ENCODE measurements at places on chromosomes 7 and 10.

DNA sequence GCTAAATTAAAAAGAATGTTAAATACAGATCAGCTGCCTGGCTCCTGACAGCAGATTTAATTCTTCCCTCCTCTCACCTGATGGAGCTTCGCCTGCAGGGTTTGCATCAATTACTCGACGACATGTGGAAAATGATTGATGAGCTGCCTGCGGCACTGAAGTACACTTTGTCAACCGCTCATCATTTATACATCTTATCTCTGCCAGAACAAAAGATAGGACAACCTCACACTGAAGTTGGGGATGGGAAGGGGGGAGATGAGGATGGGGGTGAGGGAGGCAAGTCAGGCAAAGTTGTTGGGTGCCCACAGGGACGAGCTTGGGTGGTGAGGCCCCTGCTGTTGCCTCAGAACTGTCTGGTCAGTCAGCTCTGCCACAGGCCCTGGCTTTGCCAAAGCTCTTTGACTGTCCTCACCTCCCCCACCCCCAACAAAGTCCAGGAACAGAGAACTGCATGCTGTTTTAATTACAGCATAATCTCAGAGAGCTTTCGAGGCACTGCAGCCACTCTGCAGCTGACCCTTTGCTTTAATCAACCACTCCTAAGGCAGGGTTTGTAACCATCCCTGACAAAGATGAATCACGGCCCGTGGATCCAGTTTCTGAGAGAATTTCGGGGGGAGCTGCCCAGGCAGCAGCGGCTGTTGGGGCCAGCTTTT is 702.3 kb downstream of the LRMDA start:
- DNase-seq: no peak

DNA sequence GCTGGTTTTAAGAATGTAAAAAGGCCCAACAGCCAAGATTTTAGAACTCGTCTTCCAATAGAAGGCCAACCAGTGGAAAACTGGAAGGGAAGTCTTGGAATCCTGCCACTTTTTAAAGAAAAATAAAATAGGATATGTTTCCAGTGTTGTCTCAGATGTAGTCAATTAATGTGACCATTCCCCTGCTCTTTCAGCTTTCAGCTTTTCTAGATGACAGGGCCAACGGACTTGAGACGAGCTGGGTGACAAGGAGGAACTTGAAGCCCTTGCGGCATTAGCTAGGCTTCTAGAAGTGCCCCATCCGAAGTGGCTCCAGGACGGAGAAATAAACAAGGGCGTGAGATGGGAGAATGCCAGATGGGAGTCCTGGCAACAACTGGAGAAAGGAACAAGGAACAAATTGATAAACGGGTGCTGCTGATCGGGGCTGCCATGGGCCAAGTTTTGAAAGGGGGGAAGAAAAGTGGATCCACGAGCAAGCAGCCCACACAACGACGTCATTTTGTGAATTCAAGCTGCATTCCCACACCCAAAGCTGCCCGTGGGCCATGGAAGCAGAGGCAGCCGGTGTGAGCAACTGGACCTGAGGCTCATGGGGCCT is 42.3 kb downstream of the CTBP2 start:
- peak; percentile 44 for DNase-seq

- no peak for DNase-seq
Measured at GRCh38 chr7:74288034-74288881, 949 bp upstream of the CLIP2 start.

- no peak for DNase-seq
Measured at GRCh38 chr10:49115015-49115795, at the start of gene VSTM4. Gene VSTM4 (minus strand): TSS chr10:49115522. CDS start chr10:49115485, 37 bp downstream.

DNA sequence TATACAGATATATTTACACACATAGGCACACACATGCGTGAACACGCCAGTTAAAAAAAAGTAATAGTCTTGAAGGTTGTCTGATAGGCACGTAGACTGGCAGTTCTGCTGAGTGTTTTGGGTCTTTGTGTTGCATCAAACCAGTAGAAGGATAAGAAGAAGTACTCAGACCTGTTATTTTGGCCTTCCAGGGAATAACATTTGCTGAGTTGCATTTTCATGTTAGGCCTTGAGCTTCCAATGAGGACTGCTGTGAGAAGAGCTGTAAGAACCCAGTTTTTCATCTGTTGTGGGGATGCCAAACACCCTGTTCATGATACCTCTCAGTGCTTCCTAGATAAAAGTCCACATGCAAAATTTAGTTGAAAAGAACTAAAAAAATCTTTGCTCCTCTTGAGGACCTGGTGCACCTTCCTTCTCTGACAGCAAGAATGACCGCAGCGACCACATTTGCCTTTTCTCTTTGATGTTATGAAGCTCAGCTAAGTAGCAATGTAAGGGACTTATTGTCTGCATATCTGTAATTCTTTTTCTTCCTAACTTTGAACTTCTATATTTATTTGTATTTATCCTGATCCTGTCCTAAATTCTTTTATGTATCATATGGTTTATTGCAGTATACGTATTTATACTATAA is 27.2 kb downstream of the HIPK2 start:
- DNase-seq: no peak

- no peak for DNase-seq
Measured at GRCh38 chr10:23073527-23073926, 21.9 kb upstream of the MSRB2 start.

- DNase-seq: no peak
Measured at GRCh38 chr7:1567896-1568510, 1.8 kb downstream of the PSMG3 start.

GRCh38 chr7:45653209-45653907 is 79.2 kb downstream of the ADCY1 start:
- no peak for DNase-seq

DNA sequence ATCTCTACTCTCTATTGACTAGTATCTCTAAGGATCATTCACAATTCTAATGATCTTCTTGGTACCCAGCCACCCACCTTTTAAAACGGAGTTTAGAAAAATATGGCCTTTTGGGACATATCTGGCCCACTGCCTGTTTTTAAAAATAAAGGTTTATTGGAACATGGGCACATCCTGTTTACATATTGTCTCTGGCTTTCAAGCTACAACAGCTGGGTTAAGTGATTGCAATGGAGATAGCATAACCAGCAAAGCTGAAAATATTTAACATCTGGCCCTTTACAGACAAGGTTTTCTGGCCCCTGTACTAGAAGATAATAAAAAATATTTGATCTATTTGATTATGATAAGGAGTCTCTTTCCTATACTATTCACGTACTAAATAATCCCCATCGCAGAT is 232.4 kb upstream of the RHOBTB1 start:
- no peak for DNase-seq

- no peak for DNase-seq
Measured at GRCh38 chr7:12231097-12231496, 20.0 kb downstream of the TMEM106B start.

DNA sequence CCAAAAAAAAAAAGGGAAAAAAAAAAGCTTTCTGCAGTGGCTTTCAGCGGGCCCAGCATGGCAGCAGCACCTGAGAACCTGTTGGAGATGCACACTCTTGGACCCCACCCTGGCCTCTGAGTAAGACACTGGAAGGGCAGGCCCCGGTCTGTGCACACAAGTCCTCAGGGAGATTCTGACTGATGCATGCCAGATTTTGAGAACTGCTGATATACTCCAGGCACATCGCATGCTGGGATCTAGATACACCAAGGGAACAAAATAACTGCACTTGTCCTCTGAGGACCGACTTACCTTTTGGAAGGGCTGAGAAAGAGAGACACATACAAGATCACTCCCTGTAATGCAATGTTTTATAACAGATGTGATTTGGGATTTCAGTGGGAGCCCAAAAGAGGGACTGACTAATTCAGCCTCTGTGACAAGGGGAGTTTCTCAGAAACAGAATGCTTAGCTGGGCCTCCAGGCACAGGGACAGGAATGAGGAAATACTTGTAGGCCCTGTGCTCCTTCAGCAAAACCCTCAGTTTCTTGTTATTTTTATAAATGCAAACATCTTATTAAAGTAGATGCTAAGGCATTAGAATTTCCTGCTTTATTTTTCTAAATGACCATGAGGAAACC is 8.2 kb downstream of the EGFR start:
- no peak for DNase-seq

- no peak for DNase-seq
Measured at GRCh38 chr10:111999205-111999914, 184.2 kb downstream of the GPAM start.

- no peak for DNase-seq
Measured at GRCh38 chr7:77498659-77499379, 38.3 kb upstream of the PTPN12 start.

GRCh38 chr10:101725296-101726114 is 30.5 kb upstream of the FBXW4 start:
- DNase-seq: no peak

DNA sequence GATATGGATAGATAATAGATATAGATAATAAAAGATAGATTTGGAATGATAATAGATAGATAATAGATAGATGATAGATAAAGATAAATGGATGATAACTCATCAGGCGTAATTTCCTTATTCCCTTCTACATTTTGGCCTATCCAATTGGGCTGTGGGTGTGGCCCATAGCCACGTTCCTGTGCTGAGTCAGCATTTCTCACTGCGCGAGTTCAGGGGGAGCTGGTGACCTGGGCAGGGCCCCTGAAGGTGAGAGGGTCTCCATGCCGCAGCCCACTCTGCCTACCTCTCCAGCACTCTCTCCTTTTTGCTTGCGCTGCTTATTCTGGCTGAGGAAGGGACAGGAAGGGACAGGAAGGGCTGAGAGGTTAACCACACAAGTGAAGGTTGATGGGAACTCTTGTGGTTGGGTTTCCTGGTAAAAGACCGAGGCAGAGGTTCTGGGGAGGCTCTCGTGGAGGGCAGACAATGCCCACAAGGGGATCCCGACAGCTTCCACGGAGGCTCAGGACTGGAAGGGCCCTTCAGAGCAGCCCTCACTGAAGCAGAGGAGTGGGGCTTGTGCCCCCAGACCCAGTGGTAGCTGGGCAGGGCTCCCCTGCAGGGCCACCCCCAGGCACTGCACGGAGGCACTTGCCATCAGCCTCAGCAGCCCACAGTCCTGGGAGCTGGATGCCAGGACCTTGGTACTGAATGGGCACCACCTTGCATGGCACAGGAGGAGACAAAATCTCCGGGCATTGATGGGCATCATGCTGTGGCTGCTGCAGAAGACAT is 247.3 kb upstream of the PITRM1 start:
- DNase-seq: no peak

DNA sequence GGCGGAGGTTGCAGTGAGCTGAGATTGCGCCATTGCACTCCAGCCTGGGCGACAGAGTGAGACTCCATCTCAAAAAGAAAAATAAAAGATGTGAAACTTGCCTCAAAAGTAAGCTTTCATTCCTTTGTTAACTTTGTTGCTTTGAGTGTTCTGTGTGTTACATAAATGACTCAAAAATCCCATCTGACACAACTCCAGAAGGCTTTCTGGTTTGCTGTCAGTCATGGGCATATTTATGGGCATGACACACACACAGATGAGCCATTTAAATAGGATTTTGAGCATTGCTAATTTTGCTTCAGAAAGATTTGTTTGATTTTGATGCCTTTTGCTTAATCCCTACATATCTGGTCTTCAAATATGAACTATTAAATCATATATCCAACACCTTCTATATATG is 82.6 kb downstream of the CACNB2 start:
- no peak for DNase-seq

DNA sequence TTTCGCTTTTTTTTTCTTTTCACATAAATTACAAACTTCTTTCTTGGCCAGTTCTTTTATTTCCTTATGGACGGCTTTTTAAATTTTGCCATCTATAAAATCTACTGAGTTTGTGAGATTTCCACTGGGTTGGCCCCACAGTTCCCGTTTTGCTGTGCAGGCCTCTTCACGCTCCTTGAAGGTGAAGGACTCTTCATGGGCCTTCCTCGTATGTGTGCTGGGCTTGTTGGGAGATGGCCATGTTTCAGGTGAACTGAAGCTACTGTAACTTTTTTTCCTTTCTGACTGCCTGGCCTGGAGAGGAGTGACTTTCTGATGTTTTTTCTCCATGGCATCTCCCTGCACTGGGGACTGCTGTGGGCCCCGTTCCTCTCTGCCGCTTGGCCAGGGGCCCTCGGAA is 262.4 kb downstream of the COBL start:
- DNase-seq: no peak

- DNase-seq: no peak
Measured at GRCh38 chr7:89887489-89887888, 266.8 kb upstream of the STEAP1 start.

DNA sequence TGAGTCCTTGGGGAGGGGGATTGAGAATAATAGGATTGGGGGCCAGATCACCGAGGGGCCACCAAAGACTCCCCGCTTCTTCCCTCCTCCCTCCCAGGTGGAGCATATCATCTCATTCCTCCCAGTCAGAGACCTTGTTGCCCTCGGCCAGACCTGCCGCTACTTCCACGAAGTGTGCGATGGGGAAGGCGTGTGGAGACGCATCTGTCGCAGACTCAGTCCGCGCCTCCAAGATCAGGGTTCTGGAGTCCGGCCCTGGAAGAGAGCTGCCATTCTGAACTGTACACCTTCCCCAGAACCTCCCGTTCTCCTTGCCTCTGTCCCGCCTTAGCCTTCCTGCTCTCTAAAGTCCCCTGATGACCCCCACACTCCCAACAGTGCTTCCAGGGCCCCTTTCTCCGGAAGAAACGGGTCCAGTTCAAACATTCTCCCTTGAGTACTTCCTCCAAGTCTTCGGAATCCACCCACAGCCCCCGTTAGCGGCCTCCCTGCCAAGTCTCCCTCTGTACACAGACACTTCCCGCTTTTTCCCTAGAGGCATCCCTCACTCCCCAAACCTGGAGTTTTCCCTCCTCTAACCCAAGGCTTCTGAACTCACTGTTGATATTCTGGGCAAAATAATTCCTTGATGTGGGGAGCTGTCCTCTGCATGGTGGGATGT is 4.1 kb downstream of the FBXO24 start:
- DNase-seq: no peak

DNA sequence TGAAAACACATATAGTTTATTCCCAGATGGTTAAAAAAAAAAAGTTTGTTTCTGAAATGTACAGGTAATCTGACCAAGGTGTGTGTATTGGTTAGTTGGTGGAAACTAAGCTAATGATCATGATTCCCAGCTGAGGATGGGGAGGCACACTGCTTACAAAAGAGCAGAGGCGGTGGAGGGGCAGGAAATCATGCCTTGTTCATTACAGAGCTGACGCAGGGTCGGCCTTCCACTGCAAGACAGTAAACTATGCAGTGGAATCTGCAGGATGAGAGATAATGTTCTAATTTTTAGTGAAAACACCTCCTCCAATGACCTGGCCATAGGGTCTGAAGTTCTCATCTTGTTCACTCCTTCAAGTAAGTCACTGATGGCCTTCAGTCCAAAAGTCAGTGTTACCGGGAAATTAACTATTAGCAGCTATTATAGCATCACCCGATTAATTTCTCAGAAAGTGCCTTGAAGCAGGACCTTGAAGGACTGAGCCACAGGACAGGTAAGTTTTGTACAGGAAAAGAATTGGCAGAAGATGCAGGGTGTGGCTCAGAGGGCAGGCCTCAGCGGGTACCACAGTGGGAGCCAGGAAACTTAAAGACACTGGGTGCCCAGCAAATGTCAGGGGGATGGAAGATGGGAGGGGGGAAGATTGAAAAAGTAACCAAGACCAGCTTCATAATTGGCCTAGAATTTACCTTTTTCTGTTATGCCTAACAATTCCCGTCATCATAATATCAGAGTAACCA is 36.0 kb downstream of the MYOF start:
- DNase-seq: no peak

- DNase-seq: peak; percentile 26
Measured at GRCh38 chr7:110839866-110840265, 251.1 kb upstream of the LRRN3 start.

- DNase-seq: peak; percentile 34
Measured at GRCh38 chr7:66952343-66953043, 31.5 kb downstream of the TMEM248 start.

- DNase-seq: no peak
Measured at GRCh38 chr7:20358762-20359282, 28.1 kb downstream of the ITGB8 start.

Data from fibroblast of the conjunctiva (primary cell).